ENCODE measurements at places on chromosomes 6 and 20.

DNA sequence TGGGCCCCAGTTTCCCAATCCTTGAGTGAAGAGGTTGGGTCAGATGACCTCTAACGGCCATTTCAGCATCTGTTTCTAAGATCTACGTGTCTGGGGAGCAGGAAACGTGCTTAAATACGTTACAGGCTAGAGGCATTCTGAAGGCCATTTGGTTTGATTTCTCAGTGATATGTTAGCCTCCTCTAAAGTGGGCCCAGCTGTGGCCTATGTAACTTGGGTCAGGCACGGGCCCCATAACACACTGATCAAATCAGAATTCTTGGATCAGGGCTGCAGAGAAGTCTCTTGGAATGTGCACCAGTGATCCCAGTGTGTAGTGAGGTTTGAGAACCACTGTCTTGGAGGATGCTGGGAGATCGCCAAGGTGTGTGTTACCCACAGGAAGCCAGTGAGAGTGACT, 36.1 kb upstream of the TGM3 start:
- no peak for DNase-seq

GRCh38 chr6:102571236-102571908, 1177.9 kb downstream of the GRIK2 start:
- DNase-seq = no peak

GRCh38 chr6:8686077-8686476, 250.7 kb upstream of the SLC35B3 start:
- no peak for DNase-seq

- DNase-seq = no peak
Measured at GRCh38 chr6:93391965-93392364, 27.4 kb downstream of the EPHA7 start.

GRCh38 chr6:143112084-143112768, 51.5 kb downstream of the AIG1 start:
- no peak for DNase-seq

GRCh38 chr20:48921883-48922820, 641 bp downstream of the ARFGEF2 start:
- no peak for DNase-seq

GRCh38 chr6:44221961-44222335, 1.4 kb upstream of the SLC29A1 start:
- no peak for DNase-seq

DNA sequence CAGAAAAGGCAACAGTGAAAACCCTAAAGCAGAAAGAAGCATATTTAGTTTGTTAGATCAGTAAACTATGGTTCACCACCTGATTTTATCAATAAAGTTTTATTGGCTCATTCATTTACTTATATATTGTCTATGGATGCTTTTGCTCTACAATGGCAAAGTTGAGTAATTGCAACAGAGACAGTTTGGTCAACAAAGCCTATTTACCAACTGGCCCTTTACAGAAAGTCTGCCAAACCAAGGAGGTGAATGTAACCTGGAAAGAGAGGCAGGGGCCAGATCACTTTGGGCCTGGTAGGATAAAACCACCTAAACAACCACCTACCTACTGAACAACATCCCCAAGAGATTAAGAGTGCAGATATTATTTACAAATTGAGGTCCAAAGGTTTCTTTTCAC, 19.4 kb downstream of the SAYSD1 start:
- no peak for DNase-seq

DNA sequence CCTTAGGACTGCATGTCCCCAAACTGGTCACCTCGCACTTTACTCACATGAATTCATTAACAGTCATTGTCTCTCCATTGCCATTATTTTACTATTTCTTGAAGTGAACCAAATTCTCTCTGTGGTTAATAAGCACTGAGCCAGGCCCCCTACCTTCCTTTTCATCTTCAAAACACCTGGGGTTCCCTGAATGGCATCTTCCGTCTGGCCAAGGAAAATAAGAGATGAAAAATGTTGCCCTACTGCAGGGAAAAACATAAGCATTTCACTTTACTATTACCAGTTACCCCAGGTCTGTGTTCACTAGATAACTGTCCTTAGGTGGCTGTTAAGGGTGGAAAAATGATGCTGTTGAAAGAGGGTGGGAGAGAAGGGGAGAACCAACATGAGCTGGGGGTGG, 10.0 kb upstream of the NKX2-2 start:
- DNase-seq = no peak

- DNase-seq = no peak
Measured at GRCh38 chr20:57919049-57919448, 209.2 kb upstream of the PMEPA1 start.

GRCh38 chr20:13800728-13801134, 15.9 kb downstream of the NDUFAF5 start:
- DNase-seq = no peak

GRCh38 chr6:106134906-106135634, 48.9 kb downstream of the PRDM1 start:
- no peak for DNase-seq

DNA sequence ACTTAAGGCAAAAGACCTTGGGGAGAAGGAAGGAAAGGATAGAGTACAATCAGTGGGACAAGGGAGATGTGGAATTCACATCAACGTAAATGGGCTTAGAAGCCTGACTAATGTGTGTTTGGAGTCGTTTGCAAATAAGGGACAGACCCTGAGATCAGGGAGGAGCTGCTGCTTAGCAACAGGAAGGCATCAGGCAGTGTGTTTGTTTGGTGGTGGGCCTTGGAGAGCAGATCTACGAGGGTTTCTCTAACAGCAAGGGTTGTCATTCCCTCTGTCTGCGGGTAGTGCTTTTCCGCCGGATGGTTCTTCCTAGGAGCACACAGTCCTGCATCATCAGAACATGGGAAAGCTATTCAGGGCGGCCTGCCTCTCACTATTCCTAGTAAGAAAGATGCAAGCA, 40.4 kb downstream of the C6orf118 start:
- no peak for DNase-seq

GRCh38 chr6:40654828-40655227, 67.7 kb upstream of the LRFN2 start:
- no peak for DNase-seq

DNA sequence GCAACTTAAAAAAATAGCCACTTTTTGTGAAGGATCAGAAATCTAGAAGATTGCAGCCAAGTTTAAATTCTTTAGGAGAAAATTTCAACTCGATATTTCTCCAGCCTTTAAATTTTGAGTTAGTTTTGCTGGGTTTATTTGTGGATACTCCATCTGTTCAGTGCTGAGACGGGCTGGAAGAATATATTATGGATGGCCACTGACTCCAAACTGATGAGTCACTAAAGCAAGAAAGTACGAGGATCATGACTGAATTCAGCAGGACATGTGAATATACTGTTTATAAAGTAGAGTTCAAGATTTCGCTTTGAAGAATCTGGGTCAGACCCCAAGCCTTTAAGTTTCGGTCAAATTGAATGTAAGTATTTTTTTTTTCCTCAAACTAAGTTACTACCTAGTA, 199.5 kb downstream of the ADGRB3 start:
- DNase-seq = no peak

DNA sequence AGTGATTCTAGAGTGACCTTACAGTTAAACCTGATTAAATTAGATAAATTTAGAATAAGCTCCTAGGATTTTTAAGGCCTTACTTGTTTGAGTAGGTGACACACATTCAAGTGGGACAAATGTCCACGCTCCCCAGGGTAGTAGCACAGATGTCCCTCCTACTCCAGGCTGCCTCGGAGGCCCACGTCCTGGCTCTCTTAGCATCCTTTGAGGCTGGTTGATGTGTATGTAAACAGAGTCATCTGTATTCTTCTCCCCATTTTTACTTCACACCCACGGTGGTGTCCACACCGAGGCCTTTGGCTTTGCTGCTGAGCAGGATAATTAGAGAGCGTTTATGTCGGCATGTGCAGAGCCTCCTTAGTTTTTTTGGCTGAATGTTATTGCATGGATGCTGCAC, 15.8 kb downstream of the ENTPD6 start:
- DNase-seq = no peak

DNA sequence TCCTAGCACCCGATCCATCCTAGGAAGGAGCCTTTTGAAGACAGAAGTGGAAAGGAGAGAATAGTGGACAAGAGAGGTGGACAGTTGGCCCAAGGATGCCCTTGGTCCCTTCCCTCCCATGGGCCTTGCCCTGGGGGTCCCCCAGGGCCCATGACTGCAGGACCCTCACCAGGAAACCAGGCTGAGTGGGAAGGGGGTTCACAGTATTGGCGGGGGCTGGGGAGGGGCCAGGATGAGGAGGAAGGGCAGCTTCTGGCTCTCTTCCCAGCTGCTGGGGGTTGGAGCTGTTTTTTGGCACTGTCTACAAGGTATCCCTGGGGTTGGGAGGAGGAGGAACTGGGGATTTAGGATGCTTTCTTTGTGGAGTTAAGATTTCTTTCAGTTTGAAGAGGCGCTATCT, 4.0 kb upstream of the DSN1 start:
- no peak for DNase-seq

- no peak for DNase-seq
Measured at GRCh38 chr6:152004036-152004566, 196.6 kb downstream of the ESR1 start.

DNA sequence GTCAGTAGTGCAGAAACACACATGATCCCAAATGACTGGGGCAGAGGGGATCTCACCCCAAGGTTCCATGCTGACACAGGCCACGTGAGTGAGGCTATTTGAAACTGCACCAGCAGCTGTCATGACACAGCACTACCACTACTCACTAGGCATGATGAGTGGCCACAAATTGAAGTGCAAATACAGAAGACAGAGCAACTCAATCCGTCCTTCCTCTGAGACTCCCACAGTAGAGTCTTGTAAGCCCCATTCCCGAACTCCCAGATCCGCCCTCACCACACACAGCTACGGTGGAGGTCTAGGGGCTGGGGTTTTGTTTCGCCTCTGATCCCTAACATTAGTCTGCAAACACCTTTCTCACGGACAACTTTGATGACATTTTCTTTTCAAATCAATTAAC, 113.3 kb upstream of the NUP153 start:
- DNase-seq = no peak

DNA sequence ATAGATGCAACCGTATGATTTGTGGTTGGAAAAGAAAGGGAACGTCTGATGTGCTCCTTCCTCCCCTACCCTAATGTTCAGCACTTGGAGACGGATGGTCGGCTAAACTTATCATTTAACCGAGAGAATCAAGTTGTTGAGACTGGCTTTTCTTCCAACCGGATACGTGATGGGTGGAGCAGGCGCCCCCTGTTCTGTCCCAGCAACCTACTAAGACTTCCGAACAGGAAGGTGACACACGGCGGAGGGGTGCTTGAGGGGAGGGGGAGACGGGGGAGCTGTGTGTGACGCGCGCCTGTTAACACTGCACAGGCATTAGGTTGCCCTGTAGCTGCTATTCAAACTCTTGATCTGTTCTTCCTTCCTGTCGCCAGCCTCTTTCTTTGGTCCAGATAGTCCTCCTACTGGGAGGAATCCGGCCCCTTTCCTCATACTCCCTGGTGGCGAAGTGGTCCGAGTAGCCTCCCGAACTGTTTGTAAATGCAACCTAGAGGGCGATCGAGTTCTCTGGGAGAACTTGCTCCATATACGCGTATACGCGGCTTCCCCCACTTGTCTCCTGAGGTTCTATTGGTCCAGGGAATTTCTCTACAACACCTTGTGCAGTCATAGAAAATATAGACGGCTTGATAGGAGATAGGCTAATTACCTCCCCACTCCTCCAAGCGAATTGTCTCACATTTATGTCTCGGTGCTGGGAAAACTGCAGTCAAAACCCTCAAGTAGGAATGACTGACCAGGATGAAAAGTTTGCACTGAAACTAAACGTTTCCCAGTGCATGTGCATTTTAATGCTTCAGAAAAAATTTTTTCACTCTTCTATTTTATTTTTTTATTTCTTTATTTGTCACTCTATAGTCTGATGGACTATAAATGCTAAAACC, 126.0 kb upstream of the SLC2A12 start:
- peak; percentile 96 for DNase-seq

GRCh38 chr6:73791336-73791735, 95.3 kb downstream of the CD109 start:
- no peak for DNase-seq

DNA sequence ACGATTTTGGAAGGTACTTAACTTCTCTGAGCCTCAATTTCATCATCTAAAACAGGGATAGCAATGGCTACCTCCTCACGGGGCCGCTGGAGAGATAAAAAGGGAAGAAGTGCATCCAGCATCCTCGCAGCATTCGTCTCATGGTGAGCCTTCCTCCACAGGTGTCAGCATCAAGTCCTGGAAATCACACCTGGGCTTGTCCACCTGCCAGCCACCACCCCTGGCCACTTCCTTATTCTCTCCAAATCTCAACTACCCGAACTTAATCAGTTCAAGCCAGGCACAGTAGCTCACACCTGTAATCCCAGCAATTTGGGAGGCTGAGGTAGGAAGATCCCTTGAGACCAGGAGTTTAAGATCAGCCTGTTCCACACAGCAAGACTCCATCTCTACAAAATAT, 234.5 kb downstream of the LY86 start:
- DNase-seq = no peak

DNA sequence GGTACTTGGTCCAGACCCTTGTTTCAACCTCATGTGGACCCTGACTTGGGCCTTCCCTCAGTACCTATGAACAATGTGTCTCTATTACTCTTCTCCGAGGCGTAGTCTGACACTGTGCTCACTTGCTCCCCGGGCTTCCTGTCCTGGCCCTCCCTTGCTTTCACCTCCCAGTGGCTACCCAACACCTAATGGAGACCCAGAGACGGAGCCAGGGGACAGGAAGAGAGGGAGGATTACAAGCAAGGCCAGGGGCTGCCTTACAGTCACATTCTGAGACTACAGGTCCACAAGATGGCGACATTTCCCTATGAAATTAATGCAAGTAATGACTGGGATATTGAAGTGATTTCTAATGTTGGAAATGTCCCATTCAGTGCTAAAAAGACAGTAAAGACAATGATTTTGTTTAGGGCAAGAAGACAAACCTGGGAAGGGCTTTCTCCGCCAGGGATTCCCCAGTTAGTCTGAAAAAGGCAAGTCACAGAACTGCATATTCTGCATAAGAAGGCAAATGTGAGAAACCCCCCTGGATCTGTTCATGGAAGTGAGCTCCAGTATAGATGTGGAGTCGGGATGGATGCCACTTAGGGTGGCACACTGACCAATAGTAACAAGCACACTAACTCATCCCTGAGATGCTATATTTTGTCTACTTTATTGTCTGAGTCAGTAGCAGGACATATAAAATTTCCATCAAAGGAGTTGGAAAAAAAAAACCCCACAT, 44.0 kb upstream of the ZBTB24 start:
- peak; percentile 60 for DNase-seq

- no peak for DNase-seq
Measured at GRCh38 chr20:1493536-1493935, 2.3 kb upstream of the SIRPB2 start.

- no peak for DNase-seq
Measured at GRCh38 chr6:327538-328116, 35.3 kb downstream of the DUSP22 start.

DNA sequence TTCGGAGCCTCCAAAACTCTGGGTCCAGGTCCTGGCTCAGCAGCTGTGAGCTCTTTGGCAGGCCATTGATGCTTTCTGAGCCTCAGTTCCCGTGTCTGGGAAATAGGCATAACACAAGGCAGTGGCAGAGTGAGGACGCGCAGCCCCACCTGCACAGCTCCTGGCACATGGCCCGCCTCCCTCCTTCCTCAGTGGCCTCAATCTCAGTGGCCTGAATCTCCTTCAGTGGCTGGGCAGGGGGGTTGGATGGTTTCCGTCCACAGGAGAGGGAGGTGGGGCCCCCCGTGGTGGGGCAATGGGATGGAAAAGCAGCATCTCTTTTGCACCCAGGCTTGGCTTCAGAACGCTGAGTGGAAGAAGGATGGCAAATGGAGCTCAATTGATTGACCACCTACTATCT, 5.1 kb downstream of the RSPO4 start:
- DNase-seq = no peak

GRCh38 chr20:50959543-50960126, 1.0 kb downstream of the MOCS3 start:
- DNase-seq = no peak

GRCh38 chr6:2351807-2352431, 106.5 kb upstream of the GMDS start:
- no peak for DNase-seq
